ENCODE measurements at places on chromosomes 2 and 18. TPM values are rescaled to one million over a fixed set of nuclear protein-coding genes. Genes with fewer than 3 reads are reported as not detected.
A peak's percentile ranks its signal among the peaks of the same experiment; 100 is the strongest.

DNA sequence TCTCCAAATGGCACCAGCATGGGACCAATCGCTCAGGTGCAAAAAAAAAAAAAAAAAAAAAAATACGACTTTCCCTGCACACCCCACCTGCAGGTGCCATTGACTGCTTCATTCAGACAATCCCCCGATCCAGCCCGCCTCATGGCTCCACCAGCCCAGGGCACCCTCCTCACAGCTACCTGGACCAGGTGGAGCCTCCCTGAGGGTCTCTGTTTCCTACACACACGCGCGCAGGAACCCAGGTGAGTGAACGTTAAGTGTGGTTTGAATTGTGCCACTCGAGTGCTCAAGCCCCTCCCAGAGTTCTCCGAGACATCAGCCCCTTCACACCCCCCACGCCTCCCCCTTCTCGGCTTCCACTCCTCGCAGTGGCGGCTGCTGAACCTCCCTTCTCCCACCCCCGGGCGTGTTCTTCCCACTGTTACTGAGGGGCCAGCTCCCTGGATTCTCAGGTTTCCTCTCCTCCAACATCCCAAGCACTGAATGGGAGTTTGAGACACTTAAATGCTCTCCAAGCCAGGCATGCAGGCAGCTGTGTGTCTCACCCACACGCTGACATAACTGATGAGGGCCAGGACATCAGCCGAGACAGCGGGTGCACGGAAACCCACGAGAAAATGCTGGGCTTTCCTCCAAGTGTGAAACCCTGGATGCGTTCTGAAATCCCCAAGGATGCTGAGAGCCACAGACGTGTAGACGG, 88.8 kb upstream of the SNTG2 start:
- DNase-seq = peak; percentile 45

- no peak for DNase-seq
These were observed 225.1 kb upstream of the SALL3 start for GRCh38 chr18:78754311-78755043.

DNA sequence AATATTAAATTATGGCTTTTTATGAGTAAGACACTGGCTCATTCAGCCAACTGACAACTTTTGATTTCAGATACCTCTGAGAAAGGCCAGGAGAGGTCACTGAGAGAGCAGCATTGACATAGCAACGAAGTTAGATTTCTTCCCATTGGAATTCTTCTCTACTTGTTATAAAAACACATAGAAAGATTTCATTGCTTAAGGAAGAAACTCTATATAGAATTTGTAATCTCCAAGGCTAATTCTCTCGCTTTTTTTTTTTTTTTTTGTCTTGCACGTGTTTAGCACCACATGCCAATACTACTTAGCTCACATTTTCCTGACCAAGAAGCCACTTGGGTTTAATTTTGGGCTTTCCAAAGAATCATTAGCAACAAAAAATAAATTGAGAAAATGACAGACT, 233.7 kb downstream of the CALCRL start:
- DNase-seq = no peak

GRCh38 chr2:222427646-222428301, 3.4 kb downstream of the SGPP2 start:
- no peak for DNase-seq

The C2orf66 gene
- 0.08 TPM for total RNA-seq

GRCh38 chr18:59429608-59430007, 70.5 kb upstream of the LMAN1 start:
- DNase-seq = no peak

The RNU2-63P gene
- total RNA-seq = not detected

DNA sequence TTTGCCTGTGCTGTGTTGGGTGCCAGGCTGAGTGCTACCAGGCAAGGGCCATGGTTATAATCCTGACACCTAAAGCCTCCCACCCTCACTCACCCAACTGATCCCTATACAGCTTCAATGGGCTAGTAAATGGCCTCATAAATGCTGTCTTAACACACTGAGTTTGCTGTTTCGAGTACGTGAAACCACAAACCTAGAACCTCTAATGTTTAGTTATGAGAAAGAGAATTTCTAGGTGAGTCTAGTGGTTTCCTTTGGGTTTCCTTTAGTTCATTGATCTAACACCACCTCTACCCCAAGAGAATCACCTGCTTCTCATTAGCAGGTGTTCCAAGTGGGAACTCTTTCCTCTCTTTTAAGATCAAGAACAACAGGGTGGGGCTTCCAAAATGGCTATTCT, 172.0 kb downstream of the MC4R start:
- DNase-seq = no peak

DNA sequence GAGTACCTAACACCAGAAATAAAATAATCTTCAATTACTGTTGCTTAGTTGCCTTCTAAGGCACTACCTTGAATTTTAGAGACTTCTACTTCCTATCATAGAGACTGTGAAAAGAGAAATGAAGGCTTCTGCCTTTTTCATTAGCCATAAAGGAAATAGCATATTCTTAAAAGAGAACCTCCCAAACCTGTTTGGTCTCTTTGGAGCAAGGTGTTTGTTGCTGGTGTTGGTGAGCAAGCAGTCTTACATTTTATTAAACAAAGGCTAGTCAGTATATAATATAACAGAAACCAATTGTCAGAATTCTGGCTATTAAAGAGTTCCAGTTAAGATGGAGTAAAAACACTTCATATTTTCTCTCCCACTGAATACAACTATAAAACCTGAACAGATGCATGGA, 116.4 kb downstream of the TAF4B start:
- no peak for DNase-seq

GRCh38 chr2:99867770-99868169, 274.6 kb downstream of the AFF3 start:
- DNase-seq = peak; percentile 6

GRCh38 chr2:64220265-64220664, 76.0 kb upstream of the PELI1 start:
- DNase-seq = no peak

The FABP1 gene
- 0.32 TPM for total RNA-seq

DNA sequence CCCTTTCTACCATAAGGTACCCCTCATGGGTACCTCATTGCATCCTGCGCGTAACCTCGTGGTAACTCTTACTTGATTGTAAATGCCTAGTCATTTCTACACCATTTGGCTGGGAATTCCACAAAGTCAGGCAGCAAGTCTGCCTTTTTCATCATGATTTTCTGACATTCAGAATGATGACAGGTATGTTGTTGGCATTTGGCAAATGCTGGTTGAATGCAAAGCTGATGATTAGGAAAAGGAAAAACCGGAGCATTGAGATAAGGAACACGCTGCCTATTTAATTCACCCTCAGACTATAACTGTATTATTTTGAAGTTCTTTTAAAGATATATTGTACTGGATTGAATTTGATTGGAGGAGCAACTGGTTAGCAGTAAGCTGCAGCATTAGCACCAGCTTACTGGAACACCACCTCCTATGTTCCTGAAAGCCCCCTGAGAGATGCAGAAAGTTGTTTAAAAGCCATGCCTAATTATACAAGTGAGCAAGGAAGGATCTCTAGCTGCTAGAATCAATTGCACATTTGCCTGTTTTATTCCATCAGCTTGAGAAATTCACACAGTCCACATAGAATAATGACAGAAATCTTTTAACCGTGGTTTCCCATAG, 520.1 kb downstream of the LRP1B start:
- DNase-seq = peak; percentile 19

The RALB gene
- 33.3 TPM for total RNA-seq

DNA sequence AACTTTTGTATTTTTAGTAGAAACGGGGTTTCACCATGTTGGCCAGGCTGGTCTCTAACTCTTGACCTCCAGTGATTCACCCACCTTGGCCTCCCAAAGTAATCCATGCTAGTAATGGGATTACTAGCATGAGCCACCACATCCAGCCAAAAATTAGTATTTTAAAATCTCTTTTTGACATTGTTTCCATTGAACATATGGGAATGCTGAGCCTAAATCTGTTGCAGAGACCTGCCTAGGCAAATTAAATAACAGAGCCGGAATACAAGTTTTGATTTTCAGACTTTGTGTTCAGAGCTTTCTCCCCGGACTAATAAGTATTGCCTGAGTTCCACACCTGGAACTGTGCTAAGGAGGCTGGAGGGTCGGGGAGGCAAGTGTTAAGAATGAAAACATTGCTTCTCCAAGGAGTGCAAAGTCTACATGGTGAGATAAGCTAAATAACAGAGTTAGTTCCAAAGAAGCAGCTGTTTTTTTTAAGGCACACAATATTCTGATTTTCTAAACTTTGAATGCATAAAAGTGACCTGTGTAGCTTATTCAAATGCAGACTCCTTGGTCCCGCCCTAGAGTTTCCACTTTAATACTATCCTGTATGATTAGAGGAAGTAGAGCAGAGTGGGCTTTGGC, 150.6 kb upstream of the CELF4 start:
- no peak for DNase-seq

The COLEC12 gene
- not detected for total RNA-seq

The IFT172 gene
- 11.3 TPM for total RNA-seq

Data from SJCRH30 (cell line).